Lung (tissue), 17 donors: ENCODE measurements at places on chromosomes 1 and 21. TPM values are rescaled to one million over a fixed set of nuclear protein-coding genes. Genes with fewer than 3 reads are reported as not detected.

- no peak for DNase-seq
Measured at GRCh38 chr1:46530791-46531409, 20.5 kb downstream of the KNCN start.

DNA sequence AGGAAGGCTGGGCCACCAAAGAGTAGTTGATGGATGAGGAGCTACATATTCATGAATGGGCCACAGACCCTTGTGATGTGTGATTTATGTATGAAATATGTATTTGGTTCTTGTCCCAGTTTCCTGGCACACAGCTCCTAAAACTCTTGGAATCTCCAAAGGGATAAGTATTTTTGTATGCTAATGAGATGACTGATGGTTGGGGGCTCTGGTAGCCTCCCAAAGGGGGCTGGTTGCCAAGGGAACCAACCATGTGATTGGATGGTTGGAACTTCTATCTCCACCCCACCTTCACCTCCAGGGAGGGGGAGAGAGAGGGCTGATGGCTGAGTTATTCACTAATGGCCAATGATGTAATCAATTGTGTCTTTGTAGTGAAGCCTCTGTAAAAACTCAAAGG, 77.1 kb downstream of the ZNF281 start:
- no peak for DNase-seq

The LMOD1 gene
- 24.9 TPM for polyA plus RNA-seq

GRCh38 chr1:44723496-44724295, 7.3 kb downstream of the RNU5D-1 start:
- DNase-seq = no peak

- DNase-seq = peak; percentile 36
Measured at GRCh38 chr1:60589046-60589748, 493.2 kb upstream of the NFIA start.

The FMO4 gene
- polyA plus RNA-seq = 3.2 TPM

DNA sequence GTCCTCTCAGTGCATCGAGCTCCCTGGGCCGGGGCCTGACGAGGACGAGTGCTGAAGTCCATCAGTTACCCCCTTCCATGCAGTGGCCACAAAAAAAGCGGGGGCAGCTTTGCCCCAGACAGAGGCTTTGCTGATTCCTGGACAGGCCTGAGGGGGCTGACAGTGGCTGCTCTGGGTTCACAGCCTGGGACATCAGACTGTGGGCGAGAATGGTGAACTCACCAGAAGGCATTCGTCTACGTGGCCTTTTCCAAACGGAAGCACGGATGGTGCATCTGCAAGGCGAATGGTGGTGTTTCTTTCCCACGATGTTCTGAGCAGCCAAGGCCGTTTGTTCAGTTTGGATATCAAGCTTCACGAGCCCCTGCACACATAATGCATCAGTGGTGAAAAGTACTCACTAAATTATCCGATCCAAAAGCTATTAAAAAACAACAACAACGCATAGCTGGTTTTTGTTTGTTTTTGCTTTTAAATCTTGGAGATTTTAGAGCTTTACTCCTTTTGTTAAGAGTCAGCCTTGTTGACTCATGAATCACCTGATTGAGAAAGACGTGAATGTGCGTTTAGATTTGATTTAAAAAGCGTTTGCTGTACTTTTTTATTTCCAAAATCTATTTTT, 6.3 kb upstream of the ZBTB21 start:
- DNase-seq = no peak

- no peak for DNase-seq
Measured at GRCh38 chr1:29326123-29326522, 89.8 kb downstream of the PTPRU start.

DNA sequence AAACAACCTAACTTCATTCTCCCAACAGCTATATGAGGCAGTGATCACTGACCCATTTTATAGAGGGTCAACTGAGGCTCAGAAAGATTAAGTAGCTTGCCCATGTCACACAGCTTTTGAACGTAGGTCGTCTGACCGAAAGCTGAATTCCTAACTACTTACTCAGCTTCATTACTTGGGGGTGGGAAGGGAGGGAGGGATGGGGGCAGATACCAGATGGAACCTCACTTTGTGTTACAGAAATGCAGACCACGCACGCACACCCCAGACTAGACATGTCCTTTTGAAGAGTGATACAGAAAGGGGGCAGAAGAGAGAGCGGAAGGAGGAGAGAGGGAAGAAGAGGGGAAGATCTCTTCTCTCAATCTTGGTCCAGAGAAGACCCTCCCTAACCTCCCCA, 2.3 kb downstream of the ADGRB2 start:
- no peak for DNase-seq

The ZYG11A gene
- not detected for polyA plus RNA-seq

DNA sequence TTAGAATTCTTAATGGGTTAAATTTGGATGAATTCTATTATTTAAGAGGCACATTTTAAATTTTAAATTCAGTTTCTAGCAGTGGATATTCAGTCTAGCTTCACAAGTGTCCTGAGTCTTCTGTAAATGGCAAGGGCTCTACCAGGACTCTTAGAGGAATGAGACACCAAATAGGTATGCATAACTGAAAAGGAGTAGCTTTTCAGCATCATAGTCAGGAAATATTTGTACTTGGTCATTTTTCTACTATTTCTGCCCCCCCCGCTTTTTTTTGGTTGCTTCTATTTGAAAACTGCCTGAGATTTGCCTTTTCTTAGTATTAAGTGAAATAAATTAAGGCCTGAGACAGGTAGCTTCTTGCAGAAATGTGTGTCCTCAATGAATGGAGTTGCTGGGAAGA, 80.2 kb downstream of the MAST2 start:
- no peak for DNase-seq

The ARMH1 gene
- 35.3 TPM for polyA plus RNA-seq

DNA sequence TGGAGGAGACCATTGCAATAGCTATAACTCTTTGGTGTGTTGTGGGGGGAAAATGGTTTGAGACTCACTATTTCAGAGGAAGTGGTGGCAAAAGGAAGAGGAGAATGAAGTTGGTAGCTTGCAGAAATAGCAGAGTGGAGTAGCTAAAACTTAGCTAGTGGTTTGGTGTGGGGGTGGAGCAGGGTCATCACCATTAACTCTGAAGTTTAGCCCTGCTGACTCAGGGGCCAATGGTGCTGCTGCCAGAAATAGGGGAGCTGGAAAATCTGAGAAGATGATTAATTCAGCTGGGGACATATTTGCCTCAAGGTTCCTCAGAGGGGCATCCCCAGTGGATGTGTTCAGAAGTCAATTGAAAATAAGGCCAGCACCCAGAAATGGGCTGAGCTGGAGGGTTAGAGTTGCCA, 65.4 kb downstream of the RUNX1 start:
- no peak for DNase-seq

DNA sequence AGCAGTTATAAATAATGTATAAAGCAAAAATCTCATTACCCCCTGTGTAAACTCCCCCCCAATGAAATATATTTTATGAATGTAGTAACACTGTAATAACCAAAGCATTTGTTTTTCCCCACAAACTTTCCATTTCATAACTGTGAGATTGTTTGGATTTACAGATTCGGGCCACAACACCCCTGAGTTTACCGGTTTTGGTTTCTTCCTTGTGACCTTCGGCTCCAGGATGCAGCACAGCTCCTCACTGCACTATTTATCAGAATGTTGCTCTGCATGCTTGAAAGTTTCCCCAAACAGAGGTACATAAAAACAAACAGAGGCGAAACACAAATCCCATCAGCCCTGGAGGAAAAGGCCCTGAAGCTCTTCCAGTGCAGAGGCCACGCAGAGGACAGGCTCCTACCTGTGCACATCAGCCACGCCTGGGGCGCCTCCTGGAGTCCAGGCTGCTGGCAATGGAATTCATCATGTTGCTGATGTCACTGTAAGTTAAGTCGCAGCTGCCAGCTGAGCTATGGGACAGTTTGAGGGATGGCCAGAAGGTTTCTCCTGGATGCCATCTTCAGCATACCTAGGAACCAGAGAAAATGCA, 122.0 kb downstream of the LMO4 start:
- no peak for DNase-seq

DNA sequence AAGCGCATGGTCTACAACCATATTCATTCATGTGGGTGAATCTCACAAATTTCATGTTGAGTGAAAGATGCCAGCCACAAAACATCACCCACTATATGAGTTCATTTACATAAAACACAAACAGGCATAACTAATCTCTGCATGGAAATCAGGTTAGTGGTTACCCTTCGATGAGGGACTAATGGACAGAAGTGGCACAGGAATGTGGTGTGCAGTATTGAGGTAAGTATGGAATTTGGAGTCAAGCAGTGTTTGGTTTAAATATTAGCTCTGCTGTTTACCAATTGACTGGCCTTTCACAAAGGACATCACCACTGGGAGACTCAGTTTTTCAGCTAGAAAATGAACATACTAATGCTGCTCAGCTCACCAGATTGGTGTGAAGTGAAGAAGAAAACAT, 24.2 kb downstream of the CCDC185 start:
- no peak for DNase-seq

- no peak for DNase-seq
Measured at GRCh38 chr1:12387641-12388040, 157.8 kb downstream of the VPS13D start.

- peak; percentile 89 for DNase-seq
Measured at GRCh38 chr1:47333578-47333921, at the start of gene CMPK1. Gene CMPK1 (plus strand): TSS chr1:47333790. CDS start chr1:47333946, 156 bp downstream.
